ENCODE measurements at places on chromosomes 3 and 15.

DNA sequence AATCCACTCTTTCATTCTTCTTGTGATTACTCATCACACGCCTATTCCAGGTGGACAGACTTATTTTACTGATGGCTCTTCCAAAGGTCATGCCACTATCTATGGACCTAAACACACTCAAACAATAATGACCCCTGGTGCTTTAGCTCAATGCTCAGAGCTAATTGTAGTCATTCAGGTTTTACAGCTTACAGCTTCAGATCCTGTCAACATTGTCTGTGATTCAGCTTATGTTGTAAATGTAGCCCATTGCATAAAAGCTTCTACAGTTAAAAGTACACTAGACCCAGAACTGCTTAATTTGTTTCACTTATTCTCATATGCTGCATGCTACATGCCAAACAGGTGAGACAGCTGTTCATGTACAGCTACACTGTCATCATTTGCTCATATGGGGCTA is 49.2 kb downstream of the LSM3 start:
- no peak for DNase-seq

GRCh38 chr3:43154980-43155379 is 49.1 kb upstream of the POMGNT2 start:
- DNase-seq, result no peak

DNA sequence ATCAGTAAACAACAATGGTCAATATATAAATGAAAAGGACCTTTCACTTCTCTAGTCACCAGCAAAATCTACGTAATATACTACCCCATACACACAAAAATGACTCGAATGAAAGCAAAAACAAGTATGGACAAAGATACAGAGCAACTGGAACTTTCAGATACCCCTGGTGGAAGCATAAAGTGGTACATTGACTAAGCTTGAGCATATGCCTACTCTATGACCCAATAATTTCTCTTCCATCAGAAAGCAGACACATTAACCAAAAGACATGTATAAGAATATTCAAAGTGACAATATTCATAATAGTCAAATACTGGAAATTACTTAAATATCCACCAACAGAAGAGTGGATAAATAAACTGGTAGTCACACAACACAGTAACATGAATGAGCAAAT is 86.0 kb downstream of the EFL1 start:
- DNase-seq, result no peak

- DNase-seq, result no peak
Measured at GRCh38 chr15:83320844-83321243, 36.4 kb upstream of the BNC1 start.

- DNase-seq, result no peak
Measured at GRCh38 chr3:62837145-62837787, 38.0 kb downstream of the CADPS start.

- no peak for DNase-seq
Measured at GRCh38 chr15:74807282-74807681, 5.4 kb upstream of the LMAN1L start.

DNA sequence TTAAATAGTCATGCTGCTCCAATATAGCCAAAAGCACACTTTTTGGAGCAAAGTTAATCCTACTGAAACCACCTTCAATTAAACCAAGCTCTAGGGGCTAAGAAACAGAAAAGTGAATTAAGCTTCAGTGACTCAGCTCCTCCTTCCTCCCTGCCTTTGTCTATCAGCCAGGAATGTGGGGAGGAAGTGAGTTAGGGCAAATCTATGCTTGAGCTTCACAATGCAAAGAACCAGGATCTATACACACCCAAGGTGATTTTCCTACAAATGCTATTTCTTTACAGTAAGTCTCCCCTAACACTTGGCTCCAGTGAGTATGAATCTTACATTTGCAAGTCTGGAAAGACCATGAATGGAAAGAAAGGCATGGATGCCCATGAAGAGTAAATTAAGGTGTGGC is 212.1 kb downstream of the P3H2 start:
- DNase-seq, result no peak

DNA sequence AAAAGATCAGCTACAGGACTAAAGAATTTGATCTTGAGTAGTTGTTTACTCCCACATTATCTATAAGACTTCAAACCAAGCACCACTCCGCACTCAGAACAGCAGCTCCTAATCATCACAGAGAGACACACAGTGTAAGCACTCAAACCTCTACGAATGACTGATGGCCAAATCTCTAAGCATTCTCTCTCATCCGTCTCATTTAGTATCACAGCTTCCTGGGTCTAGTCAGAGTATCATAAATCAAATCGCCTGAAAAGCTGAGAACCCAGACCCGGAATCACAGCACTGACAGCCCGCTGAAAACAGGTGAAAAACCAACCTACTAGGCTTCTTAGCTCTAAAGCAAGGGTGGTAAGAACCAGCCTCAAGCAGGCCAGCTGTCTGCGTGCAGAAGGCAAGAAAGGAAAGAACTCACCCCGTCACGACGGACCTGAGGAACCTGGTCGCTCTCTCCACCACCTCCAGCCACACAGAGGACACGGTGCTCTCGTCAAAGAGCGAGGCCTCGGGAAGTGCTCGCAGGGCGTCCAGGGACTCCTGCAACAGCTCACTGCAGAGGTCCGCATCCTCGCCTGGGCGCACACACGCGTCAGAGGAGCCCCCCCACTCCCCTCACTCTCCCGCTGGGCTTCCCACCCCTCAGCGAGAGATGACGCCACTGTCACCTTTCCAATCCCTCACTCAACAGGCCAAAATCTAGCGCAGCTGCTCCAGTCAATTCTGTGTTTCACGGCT is 47.9 kb downstream of the HERC2 start:
- no peak for DNase-seq

DNA sequence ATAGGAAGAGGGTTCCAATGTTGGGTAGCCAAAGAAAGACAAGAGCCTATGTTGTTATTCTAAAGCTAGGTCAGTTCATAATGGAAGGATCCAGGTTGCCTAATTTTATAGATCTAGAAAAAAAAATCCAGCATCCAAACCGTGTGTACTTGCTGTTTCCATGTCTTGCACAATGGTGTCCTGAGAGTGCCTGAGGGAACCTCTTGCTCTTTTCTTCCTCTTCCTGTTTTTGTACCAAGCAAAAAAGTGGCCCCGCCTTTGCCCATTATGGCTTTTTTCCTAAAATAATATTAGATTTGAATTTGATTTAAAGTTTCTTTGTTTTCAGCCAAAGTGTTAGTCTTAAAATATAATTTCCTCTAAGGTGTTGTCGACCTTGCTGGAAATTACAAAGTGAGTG is 224.4 kb downstream of the RYR3 start:
- DNase-seq, result no peak

GRCh38 chr3:185059766-185060165 is 93.1 kb downstream of the C3orf70 start:
- no peak for DNase-seq

DNA sequence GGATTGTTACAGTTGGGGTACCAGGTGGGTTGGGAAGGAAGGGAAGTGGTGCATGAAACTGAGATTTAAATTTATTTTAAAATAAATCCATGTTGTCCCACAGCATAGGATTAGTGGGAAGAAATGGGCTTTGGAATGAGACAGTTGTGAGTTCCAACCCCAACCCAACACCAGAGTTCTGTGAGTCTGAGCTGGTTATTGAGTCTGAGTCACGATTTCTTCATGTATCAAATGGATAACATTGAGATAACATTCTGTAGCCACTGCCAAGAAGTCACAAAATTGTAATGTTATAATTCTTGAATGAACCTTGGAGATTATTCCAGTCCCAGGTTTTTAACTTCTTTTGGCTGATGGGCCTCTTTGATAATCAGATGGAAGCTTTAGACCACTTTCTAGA is 13.7 kb downstream of the IFT122 start:
- DNase-seq, result no peak

DNA sequence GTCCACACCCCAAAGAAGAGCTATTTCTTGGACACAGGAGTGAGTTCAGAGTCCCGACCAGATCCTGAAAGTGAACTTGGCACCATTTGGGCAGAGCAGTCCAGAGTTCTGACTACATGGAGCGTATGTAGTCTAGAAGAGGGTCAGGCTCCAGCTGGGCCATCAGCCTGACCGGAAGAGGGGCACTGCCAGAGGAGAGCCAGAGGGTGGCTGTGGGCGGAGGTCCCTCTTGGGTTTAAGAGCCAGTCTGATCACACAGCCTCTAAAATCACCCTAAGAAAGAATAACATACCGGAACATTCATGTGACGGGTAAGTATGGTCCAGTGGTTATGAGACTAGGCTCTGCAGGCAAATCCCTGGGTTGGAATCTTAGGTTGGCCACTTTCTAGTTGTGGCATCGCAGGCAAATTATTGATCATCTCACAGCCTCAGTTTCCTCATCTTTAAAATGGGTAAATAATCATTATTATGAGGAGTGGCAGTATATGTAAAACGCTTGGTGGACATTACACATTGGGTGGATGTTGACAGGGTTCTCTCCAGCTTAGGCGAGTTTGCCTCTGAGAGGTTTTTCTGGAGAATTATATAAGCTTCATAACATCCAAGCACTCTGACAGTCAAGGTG is 2.1 kb upstream of the RAP2B start:
- no peak for DNase-seq

GRCh38 chr15:59143281-59143680 is 38.3 kb downstream of the CCNB2 start:
- no peak for DNase-seq

DNA sequence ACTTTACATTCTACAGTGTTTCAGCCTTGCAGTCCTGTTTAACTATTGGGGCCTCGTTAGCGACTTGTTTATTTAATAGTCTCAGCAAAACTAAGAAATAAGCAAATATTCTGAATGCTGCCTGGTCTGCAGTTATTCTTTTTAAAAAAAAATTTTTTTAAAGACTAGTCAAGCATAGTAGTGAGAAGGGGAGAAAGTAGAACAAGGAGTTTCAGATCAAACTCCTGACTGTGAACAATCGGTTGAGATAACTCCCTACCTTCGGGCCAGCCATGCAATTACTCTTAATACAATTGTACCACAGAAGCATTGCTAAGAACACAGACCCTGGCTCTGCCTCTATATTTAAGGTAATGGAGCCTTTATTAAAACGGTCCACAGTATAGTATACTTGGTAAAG is 5.8 kb upstream of the DUT start:
- no peak for DNase-seq

GRCh38 chr3:170643831-170644230 is 58.0 kb upstream of the SLC7A14 start:
- DNase-seq, result no peak

DNA sequence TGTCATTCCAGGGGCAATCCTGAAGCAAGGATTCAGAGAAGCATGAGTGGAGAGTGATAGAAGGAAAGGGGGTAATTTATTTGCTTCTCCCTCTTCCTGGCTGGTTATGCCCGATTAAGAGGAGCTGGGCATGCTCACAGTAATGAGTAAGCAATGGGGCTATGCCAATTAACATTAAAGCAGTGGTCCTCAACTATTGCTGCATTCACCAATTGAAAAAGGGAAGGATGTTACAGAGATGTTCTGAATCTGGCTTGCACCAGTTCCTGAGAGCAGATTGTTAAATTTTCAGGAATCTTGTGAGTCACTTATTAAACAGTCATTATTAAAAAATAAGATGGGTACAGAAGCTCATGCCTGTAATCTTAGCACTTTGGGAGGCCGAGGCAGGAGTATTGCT is 85.9 kb upstream of the ZBTB20 start:
- no peak for DNase-seq

DNA sequence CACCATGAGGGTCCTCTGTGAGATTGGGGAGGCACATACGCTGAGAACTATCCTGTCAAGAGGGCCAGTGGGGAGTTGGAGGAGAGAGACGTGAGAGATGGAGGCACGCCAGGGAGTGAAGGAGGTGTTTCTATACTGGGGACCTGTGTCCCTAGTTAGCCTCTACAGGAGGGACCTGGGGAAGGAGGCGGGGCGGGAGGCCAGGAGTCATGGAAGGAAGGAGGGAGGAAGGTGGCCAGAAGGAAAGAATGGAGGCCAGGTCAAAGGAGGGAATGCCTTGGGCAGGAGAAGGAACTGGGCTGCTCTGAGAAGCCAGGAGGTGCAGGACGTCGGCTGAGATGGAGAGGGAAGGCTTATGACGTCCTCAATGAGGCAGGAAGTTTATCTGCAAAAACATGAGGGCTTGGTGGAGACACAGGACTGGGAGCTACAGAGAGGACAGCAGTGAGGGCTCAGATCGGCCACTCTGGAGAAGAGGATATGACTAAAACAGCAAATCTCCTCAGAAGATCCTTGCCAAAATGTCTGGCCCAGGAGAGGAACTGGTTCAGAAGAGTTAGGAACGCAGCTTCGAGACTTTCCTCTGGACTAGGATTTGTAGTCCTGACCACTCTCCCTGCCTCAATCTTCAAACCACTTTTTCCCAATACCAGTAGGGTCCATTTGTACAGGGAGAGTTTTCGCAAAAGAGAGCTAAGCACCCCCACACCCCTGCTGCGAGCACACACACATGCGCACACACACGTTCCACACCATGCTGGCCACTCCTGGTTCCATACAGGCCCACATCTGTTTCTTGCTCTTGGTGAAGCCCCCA is 59.9 kb downstream of the ADCY5 start:
- no peak for DNase-seq

- DNase-seq, result no peak
Measured at GRCh38 chr3:13075986-13076654, 2.9 kb upstream of the IQSEC1 start.

GRCh38 chr3:151100076-151100475 is 14.6 kb downstream of the MED12L start:
- DNase-seq, result no peak

GRCh38 chr15:57427367-57427821 is 51.1 kb downstream of the CGNL1 start:
- DNase-seq, result peak; percentile 64

GRCh38 chr3:45154641-45155147 is 8.5 kb upstream of the CDCP1 start:
- peak; percentile 51 for DNase-seq

DNA sequence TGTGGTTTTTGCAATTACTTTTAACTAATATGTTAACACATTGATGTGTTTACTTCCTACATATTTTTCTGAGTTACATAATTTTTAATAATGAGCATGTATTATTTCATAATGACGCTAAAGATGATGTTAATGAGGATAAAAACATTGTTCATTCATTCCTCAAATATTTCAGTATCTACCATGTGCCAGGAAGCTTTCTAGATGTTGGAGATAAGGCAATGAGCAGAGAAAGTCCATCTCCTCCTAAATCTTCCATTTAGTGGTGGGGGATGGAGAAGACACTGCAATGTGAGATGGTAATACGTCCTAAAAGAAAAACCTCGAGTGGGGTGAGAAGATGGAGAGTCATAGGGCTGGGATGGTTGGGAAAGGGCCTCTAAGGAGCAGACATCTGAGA is 132.7 kb downstream of the MYLK start:
- DNase-seq, result no peak

DNA sequence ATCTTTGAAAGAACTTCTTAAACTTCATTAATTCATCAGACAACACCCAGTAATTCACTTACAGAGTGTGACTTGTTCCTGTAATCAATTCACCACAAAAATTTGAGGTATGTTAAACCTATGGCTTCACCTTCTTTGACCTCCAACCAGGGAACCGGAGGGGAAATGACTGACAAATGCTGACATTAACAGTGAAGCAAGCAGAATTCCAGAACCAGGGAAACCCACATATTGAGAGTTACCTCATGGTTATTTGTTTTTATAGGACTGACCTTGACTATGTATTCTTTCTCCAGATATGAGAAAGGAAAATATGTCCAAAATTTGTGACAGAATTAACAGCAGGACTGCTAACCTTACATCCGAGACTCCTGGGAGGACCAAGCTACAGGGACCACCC is 2.7 kb downstream of the P3H2 start:
- peak; percentile 44 for DNase-seq

All from SJSA1 (cell line).